A549 treated with CORT108297 at 1 μM for 4 hours (cell line): ENCODE measurements at places on chromosomes 11 and 22. TPM values are rescaled to one million over a fixed set of nuclear protein-coding genes. Genes with fewer than 3 reads are reported as not detected.

GLB1L2 gene
- 1.9 to 2.4 TPM (median 2.2 TPM) in 5 replicates for total RNA-seq

SYT8 gene
- total RNA-seq, result 0.05 to 0.39 TPM (median 0.06 TPM) in 3 of 5 replicates, not detected in the others

CSNK1E gene
- total RNA-seq, result 86.0 to 106 TPM (median 103 TPM) in 5 replicates

SCO2 gene
- 2.7 to 9.9 TPM (median 5.5 TPM) in 5 replicates for total RNA-seq

ANKRD42 gene
- total RNA-seq, result 7.5 to 9.9 TPM (median 9.1 TPM) in 5 replicates

OR10A2 gene
- not detected in 5 replicates for total RNA-seq

KIRREL3 gene
- 8.5 to 12.0 TPM (median 11.0 TPM) in 5 replicates for total RNA-seq

FANCF gene
- 6.1 to 8.5 TPM (median 8.3 TPM) in 5 replicates for total RNA-seq

RANBP1 gene
- total RNA-seq, result 269 to 300 TPM (median 289 TPM) in 5 replicates

E2F8 gene
- 5.5 to 6.8 TPM (median 6.2 TPM) in 5 replicates for total RNA-seq

POU2AF2 gene
- total RNA-seq, result not detected in 5 replicates

MS4A7 gene
- total RNA-seq, result not detected in 5 replicates

BET1L gene
- 38.1 to 49.8 TPM (median 48.0 TPM) in 5 replicates for total RNA-seq

C11orf16 gene
- not detected in 5 replicates for total RNA-seq

BTG4 gene
- total RNA-seq, result 0.08 to 0.18 TPM (median 0.12 TPM) in 3 of 5 replicates, not detected in the others

A4GALT gene
- 13.4 to 19.4 TPM (median 17.6 TPM) in 5 replicates for total RNA-seq

TREH gene
- not detected in 5 replicates for total RNA-seq

MAPK12 gene
- total RNA-seq, result 19.3 to 29.1 TPM (median 25.8 TPM) in 5 replicates

PTH gene
- total RNA-seq, result not detected in 5 replicates
